ENCODE measurements at places on chromosomes 2 and 18. TPM values are rescaled to one million over a fixed set of nuclear protein-coding genes. Genes with fewer than 3 reads are reported as not detected.

Gene ACVR1C
- total RNA-seq, result 1.4 TPM

Gene DPP10
- total RNA-seq, result 6.7 TPM

Gene LAMA3
- 14.1 TPM for total RNA-seq

Gene PPP1CB
- 175 TPM for total RNA-seq

Gene CMPK2
- total RNA-seq, result 16.1 TPM

Gene WDR35
- 18.5 TPM for total RNA-seq

Gene LRRC30
- total RNA-seq, result not detected

Gene MAPK4
- total RNA-seq, result 18.1 TPM

Gene ERFE
- 9.5 TPM for total RNA-seq

Gene MYL1
- not detected for total RNA-seq

Gene TMEM198
- total RNA-seq, result 11.8 TPM

All from testis (tissue), 5 donors.